ENCODE measurements at places on chromosomes 12 and 14. TPM values are rescaled to one million over a fixed set of nuclear protein-coding genes. Genes with fewer than 3 reads are reported as not detected.

The PLXNC1 gene
- 2.9 TPM for polyA plus RNA-seq

The TAS2R10 gene
- not detected for polyA plus RNA-seq

The PPFIBP1 gene
- 2.3 TPM for polyA plus RNA-seq

The MSRB3 gene
- polyA plus RNA-seq = not detected

The ABCC9 gene
- not detected for polyA plus RNA-seq

The RNASE3 gene
- not detected for polyA plus RNA-seq

The IL25 gene
- polyA plus RNA-seq = not detected

The ISCU gene
- polyA plus RNA-seq = 267 TPM

The HOXC12 gene
- polyA plus RNA-seq = not detected

The CORO1C gene
- 8.0 TPM for polyA plus RNA-seq
